Effector CD4-positive, alpha-beta T cell (primary cell): ENCODE measurements at places on chromosomes 13 and 19.

DNA sequence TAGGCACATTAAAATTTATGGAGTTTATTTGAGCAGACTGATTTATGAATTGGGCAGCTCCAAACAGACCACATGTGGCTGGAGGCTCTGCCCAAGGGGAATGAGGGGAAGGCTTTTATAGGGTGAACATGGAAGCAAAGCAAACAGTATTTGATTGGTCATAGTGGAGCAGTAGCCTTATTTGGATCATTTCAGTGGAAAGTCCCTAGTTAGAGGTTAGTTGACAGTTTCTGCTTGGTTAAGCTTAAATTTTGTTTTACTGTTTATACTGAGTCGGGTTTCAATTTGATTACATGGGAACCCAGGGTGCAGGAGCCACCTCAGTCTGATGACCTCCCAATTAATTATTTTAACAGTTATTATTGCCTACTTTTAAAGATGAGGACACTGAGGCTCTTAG, 140.5 kb downstream of the NDFIP2 start:
- DNase-seq, result no peak

DNA sequence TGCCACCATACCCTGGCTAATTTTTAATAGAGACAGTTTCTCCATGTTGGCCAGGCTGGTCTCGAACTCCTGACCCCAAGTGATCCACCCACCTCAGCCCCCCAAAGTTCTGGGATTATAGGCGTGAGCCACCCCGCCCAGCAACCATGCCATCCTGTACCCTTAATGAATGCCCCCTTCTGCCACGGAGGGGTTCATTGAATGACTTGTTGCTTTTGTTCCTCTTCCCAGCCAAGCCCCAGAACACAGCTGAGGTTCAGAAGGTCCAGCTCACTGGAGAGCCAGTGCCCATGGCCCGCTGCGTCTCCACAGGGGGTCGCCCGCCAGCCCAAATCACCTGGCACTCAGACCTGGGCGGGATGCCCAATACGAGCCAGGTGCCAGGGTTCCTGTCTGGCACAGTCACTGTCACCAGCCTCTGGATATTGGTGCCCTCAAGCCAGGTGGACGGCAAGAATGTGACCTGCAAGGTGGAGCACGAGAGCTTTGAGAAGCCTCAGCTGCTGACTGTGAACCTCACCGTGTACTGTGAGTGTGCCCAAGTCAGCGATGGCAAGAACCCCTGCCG, 6.0 kb downstream of the PVR start:
- no peak for DNase-seq

DNA sequence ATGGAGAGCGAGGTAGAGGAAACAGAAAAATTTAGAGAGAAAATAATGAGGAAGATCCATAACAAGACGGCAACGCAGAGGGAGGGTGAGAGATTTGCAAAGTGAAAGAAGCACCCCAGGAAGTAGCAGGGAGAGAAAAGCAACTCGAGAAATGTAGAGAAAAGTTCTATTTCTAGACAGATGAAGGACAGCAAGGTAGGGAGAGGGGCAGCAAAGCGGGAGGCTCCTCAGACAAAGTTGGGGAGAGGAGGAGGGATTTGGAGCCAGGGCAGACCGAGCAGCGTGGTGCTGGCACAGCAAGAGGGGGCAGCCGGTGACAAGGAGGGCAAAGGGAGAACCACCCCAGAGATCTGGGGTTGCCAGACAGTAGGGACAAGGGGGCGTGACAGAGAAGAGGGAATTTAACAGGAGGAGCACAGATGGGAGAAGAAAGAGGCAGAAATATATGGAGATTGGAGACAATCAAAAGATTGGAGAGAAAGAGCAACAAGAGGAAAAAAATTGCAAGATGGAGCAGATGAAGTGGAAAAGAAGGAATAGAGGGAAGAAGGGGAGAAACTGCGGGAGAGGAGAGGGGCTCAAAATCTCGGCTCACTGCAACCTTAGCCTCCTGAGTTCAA, 989 bp downstream of the ZNF766 start:
- DNase-seq, result no peak

DNA sequence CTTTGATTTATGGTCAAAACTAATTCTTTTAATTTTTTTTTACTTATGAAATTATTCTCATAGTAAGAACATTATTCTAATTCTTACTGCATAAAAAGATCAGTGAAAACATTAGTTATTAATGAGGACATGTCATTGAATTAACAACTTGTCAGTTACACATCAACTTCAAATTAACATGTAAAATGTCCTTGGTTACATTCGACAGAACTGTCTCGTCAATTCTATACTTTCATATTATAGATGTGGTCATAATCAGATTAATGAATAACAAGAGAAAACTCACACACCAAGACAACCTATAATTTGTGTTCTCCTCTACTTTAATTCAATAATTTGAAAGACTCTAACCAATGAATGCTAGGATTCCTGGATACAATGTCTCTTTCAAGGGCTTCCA, 66.7 kb downstream of the KATNAL1 start:
- no peak for DNase-seq
